ENCODE measurements at places on chromosomes 6 and 20. TPM values are rescaled to one million over a fixed set of nuclear protein-coding genes. Genes with fewer than 3 reads are reported as not detected.

The SUMO4 gene
- total RNA-seq: not detected

The OR2J3 gene
- not detected for total RNA-seq

The TASP1 gene
- total RNA-seq: 9.8 TPM

The TMEM244 gene
- not detected for total RNA-seq

The LMBRD1 gene
- 10.9 TPM for total RNA-seq

The HAO1 gene
- not detected for total RNA-seq

The XPO5 gene
- total RNA-seq: 25.5 TPM

The PREX1 gene
- 13.4 TPM for total RNA-seq

The DEFB113 gene
- not detected for total RNA-seq

The JAG1 gene
- 33.7 TPM for total RNA-seq

The CBFA2T2 gene
- 4.4 TPM for total RNA-seq

The PROKR2 gene
- total RNA-seq: not detected

The ZFP57 gene
- not detected for total RNA-seq

The NCR2 gene
- total RNA-seq: not detected

The MRPS26 gene
- 107 TPM for total RNA-seq

The RGL2 gene
- 14.7 TPM for total RNA-seq

The SIGLEC1 gene
- total RNA-seq: 0.01 TPM

The CCN5 gene
- 27.5 TPM for total RNA-seq

The PHACTR1 gene
- not detected for total RNA-seq

The AGER gene
- total RNA-seq: 1.3 TPM

The TNFAIP3 gene
- 20.2 TPM for total RNA-seq

The TCFL5 gene
- 4.7 TPM for total RNA-seq

The EDN1 gene
- total RNA-seq: 37.9 TPM

The ANGPT4 gene
- 0.03 TPM for total RNA-seq

The BCAS1 gene
- total RNA-seq: 0.41 TPM

The PPIL6 gene
- total RNA-seq: 3.6 TPM

The HUS1B gene
- total RNA-seq: 0.31 TPM

The TREM1 gene
- total RNA-seq: 0.17 TPM

The HMGA1 gene
- 446 TPM for total RNA-seq

The DLL1 gene
- total RNA-seq: 0.15 TPM

The HSF2 gene
- total RNA-seq: 6.5 TPM

The SLCO4A1 gene
- 14.1 TPM for total RNA-seq

The REM1 gene
- total RNA-seq: 0.68 TPM

The NUDT3 gene
- total RNA-seq: 5.9 TPM

The TRIM40 gene
- total RNA-seq: not detected

The POPDC3 gene
- total RNA-seq: 24.4 TPM

The HLA-DQA2 gene
- total RNA-seq: not detected

The FGD2 gene
- 0.08 TPM for total RNA-seq

The COL11A2 gene
- total RNA-seq: 0.83 TPM

The PANK2 gene
- total RNA-seq: 54.4 TPM

The RIPOR2 gene
- 0.46 TPM for total RNA-seq

The YWHAB gene
- total RNA-seq: 187 TPM

The SLC17A2 gene
- total RNA-seq: not detected

The KCNB1 gene
- 3.6 TPM for total RNA-seq

The SLC22A3 gene
- 40.2 TPM for total RNA-seq

The MOG gene
- total RNA-seq: not detected

The COL9A3 gene
- total RNA-seq: 0.96 TPM

The NKAIN2 gene
- not detected for total RNA-seq

The HLA-DRA gene
- not detected for total RNA-seq

The LHFPL5 gene
- total RNA-seq: 0.12 TPM

The CDSN gene
- total RNA-seq: 0.05 TPM
